ENCODE measurements at places on chromosomes 7 and 10.

GRCh38 chr7:18849130-18849529 is 268.3 kb downstream of the TWIST1 start:
- DNase-seq = no peak

DNA sequence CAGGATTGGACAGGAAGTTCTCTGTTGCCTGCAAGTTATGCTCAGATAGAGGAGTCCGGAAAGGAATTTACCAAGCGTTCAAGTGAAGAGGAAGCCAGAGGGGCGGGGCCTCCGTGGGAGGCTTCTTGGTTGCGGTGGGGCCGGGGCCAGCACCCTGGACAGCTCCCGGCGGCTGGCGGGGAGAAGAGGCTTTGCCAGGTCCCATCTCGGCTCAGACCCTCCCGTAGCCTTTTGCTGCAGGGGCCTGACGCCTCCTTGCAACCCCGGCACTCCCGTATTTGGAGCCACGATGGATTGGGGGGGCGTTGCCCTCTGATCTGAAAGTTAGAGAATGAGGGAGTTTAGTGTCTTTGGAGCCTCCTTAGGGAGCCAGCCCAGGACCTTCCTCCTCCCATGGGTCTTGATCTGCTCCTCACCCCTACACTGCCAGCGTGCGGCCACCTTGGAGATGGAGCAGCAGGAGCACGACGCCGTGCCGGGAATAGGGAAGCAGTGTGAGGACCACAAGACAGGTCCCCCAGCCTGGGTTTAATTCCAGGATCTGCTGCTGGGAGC is 3.1 kb upstream of the SLC18A3 start:
- DNase-seq = no peak

DNA sequence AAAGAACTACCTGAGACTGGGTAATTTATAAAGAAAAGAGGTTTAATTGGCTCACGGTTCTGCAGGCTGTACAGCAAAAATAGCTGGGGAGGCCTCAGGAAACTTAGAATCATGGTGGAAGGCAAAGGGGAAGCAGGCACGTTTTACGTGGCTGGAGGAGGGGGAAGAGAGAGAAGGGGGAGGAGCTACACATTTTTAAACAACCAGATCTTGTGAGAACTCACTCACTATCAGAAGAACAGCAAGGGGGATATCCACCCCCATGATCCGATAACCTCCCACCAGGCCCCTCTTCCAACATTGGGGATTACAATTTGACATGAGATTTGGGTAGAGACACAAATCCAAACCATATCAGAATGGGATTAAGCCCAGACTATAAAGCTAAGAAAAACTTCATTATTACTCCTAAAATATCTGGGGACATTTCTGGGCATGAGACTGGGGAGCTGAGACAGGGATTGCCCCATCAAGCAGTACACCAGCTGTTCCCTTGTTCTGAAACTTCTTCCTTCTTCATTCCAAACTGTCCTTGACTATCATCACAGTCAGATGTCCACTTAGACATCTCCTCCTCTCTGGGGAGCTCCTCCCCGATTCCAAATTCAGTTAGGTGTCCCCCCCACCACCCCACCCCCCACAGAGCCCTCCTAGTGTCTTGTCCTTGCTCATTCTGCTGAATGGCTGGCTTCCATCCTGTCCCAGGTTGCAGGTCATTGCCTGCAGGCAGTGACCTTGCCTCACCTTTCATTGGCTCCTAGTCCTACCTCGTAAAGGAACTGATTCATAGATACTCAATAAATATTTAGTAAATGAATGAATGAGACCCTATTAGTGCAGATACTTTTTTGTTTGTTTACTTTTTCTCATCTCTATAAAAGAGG is 132.6 kb downstream of the EVX1 start:
- DNase-seq = no peak

- DNase-seq = no peak
Measured at GRCh38 chr7:35645691-35646090, 49.2 kb downstream of the HERPUD2 start.

DNA sequence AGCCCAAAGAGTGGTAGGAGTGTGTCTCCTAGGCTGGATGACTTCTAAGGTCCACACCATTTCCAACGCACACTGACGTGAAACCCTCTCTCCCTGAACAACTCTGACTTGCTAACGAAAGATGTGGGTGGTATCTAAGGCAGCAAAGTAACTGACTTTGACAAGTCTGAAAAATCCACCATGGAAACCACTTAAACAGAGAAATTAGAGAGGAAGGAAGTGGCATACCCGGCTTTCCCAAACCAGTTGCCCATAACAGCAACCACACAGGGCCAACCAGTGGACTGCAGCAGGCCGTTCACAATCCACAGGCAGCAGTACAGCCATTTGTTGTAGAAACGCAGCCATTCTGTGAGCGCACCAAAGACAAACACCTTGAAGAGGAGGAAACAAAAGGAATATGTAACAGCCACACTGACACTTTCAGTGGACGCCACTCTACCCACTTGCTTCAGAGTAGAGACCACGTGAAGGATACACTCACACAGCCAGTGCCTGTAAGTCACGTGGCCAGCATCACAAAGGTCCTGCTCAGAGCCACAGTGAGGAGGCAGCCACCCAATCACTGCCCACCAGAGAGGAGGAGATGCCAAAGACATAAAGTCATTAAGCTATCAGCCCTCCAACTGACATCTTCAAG is 39.8 kb downstream of the SLC37A3 start:
- no peak for DNase-seq

DNA sequence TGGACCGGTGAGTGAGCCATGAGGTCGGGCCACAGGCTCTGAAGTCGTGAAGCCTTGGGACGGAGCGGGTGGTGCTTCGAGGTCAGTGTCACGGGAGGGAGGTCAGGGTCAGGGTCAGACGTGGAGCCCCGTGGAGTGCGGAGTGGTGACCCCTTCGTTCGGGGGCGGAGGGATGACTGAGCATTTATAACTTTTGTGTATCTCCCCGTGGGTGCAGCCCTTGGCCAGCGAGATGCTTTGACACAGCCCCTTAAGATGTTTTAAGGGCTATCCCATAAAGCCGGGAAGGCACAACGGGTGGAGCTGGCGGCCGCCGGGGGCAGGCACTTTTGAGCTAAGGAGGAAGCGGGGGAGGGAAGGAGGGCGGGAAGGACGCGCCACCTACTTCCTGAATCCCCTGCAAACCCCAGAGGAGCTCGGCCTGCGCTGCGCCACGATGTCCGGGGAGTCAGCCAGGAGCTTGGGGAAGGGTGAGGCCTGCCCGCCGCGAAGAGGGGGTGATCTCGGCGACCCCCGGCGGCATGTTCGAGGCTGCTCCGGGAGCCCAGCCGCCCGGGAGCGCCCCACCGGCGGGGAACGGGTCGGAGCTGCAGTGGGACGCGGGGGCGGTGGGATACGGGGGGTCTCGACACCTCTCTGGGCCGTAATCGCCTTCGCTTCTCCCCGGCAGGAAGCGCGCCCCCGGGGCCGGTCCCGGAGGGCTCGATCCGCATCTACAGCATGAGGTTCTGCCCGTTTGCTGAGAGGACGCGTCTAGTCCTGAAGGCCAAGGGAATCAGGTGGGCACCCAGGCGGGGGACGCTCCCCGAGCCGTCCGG is at the start of gene GSTO1:
TSS of gene GSTO1 (plus strand) at position 400 of the 818 bp plus-strand sequence. CDS start at position 437, 37 bp downstream.
- no peak for DNase-seq

DNA sequence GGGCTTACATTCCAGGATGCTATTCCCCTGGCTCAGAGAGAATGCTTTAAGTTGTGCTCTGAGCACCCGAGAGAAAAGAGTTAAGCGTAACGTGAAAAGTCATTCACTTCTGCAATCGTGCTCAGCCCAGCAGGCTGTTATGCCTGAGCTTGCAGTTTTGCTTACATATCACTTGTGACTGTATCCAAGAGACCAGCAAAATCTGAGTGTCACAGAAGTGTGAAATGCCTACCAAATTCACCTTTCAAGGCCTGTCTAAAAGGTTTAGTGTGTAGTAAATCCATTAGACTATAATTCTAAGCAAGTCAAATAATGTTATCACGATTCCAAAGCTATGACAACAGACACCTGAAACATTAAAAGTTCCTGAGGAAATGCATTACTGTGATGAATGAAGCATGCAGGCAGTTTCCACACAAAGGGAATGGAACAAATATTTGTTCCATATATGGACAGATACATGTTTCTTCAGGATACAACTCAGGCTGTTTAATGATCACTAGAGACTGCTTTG is 20.1 kb downstream of the ITGB1 start:
- no peak for DNase-seq

DNA sequence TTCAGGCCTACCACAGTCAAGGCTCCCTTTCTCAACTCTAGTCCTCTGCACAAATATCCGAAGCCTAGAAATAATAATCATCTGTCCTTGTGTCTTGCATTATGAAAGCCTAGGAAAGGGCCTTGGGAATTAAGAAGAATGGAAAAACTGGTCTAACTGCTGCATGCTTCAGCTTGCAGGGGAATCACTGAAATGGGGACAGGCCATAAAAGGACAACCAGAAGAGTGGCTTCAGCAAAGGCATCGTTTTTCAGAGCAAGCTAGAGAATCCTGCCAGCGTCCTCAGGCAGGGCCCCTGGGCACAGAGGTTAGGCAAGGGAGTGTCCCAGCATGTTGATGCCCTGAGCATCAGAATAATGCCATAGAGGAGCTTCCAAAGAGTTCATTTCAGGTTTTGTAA is 13.2 kb downstream of the ERVW-1 start:
- no peak for DNase-seq

DNA sequence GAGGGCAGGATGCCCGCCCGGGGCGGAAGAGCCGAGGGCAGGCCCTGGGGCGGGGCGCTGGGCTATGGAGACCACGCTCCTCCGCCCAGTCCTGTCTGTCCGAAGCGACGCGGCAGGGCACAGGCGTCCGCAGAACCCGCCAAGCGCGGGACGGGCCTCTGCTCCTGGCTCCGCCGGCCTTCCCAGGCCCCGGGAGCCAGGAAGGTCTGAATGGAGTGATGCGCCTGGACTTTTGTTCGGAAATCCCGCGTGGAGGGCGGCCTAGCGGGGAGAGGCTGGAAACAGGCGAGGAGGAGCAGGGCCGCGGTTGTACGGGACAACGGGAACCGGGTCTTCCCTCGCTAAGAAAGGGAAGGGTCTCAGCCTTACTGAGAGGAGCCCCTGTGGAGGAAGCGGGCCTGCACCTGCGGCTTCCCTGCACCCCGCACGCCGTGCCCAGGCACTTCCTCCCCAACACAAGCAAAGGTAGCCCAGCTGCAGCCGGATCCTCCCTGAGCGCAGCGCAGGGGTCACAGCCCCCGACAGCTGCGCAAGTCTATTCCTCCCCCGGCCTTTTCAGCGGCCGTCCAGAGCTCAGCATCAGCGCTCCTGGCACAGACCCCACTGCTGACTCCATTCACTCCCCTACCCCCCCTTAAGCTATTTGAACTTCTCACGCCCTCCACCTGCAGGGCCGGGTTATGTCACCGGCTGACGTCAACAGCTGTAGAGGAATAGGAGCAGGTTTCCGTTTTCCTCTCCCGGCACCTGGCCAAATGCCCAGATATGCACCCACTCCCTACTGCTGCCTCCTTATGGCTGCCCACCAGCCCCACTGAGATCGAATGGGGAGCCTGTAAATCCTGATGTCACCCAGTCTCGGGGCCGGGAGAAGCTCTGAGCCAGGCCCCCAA is 143.2 kb upstream of the RET start:
- peak; percentile 99 for DNase-seq

DNA sequence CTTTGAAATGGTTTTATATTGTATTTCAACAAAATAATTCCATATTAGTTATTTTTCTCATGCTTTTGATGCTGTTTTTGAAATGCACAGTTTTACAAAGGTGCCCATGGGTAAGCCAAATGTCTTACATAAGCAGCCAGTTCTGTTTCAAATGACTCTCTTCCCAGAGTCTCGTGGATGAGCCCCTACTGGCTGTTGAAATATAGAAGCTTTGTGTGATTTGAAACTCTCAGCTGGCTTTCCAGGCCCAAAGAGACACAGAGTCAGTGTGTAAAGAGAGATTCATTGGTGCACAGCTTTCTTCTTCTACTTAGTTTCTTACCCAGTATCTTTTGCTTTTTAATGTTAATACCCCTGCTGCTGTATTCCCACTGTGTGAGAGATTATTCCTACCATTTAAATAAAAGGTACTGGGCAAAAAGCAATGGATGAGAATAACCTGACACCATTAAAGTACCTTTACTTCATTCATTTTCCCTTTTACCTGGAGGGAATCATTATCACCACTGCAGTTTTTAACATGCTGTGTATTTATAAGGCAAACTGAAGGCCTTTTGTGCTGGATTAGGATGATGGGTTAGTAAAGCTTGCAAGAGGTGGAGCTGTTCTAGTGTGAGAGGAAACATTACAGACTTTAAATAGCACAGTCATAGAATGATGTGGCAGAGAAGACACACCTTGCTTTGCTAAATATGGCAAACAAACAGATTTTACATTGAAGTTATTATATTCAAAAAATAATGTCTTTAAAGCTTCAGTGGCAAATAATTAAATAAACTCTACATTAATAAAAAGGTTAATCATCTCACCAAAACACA is 415.1 kb downstream of the THSD7A start:
- DNase-seq = no peak

- no peak for DNase-seq
Measured at GRCh38 chr7:601595-602340, 82.1 kb upstream of the PDGFA start.

DNA sequence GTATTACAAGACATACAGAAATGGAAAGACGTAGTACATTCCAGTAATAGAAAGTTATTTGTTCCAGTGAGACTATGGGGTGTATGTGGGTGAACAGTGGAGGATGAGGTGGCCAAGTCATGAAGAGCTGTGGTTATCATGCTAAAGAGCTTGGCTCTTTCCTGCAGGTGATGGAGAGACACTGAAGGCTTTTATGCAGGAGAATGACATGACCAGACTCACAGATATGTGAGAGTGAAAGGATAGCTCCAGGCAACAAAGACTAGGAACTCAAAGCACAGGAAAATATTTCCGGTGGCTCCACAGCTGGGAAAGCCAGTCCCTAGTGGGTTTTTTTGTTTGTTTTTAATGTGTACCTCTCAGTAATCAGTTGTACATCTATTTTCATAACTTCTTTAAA is 133.5 kb downstream of the TSPAN12 start:
- DNase-seq = no peak

DNA sequence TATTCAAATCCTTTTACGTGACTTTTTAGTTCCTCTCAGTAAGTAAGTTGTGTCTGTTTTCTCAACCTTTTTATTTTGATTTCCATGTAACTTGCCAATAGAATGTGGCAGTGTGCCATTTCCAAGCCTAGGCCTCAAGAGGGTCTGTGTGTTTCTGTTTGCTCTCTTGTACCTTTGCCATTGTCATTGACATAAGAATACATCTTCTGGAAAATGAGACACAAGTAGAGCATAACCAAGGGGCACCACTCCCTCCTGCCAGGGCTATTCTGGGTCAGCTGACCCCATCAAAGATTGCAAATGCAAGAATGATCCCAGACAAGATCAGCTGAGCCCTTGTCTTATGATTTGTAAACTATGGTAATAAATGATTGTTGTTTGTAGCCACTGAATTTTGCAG is 524.0 kb downstream of the IPMK start:
- no peak for DNase-seq

- DNase-seq = no peak
Measured at GRCh38 chr7:29649876-29650275, 86.2 kb downstream of the PRR15 start.

DNA sequence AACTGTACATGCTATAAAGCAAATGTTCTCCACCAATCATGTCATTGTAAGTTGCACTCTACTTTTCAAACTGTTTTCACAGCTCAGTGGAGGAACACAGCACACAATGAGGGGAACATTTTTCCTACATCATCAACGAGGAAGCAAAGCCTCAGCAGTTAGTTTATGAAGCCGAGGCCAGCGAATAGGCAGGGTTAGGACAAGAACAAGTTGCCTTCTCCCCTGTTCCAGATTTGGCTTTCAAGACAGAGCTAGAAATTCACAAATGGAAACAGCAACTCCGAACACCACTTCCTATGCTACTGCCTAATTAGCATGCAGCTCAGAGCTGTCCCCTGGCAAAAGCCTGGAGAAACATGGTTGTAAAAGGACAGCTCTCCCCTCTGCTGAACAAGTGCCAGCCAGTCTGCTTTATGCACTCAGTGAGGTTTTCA is 19.8 kb downstream of the ITGB8 start:
- DNase-seq = no peak

Data from SHP77 (cell line).